Lower lobe of right lung (tissue), 2 donors: ENCODE measurements at places on chromosomes 7 and 10. TPM values are rescaled to one million over a fixed set of nuclear protein-coding genes. Genes with fewer than 3 reads are reported as not detected.

Gene MARVELD1
- 36.5 TPM for total RNA-seq

DNA sequence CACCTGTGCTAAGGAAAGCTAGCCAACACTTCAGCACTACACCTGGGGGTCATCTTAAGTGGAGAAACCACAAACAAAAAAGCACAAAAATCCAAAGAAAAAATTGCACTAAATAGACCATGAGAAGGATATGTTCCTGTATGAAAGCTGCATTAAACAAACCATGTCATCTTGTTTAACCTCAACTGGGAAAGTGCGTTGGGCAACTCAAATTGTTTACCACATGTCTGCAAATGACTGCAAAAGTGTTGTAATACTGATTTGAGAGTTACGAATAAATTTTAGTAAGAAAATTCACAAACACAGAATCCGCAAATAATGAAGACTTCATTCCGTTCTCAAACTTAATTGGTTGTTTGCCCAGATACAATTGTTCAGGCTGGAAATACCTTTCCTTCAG is 111.9 kb upstream of the EGFR start:
- no peak for DNase-seq

DNA sequence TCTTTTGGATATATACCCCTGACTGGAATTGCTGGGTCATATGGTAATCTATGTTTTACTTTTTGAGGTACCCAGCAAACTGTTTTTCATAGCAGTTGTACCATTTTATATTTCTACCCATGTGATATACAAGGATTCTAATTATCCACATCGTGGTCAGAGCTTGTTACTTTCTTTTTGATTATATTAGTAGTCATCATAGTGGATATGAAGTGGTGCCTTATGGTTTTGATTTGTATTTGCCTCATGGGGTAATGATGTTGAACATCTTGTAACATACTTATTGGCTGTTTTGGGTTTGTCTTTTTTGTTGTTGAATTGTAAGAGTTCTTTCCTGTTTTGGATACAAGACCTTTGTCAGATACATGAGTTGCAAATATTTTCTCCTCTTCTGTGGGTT is 51.7 kb downstream of the MAPK8 start:
- no peak for DNase-seq

Gene TFPI2
- total RNA-seq: 1.9 TPM

DNA sequence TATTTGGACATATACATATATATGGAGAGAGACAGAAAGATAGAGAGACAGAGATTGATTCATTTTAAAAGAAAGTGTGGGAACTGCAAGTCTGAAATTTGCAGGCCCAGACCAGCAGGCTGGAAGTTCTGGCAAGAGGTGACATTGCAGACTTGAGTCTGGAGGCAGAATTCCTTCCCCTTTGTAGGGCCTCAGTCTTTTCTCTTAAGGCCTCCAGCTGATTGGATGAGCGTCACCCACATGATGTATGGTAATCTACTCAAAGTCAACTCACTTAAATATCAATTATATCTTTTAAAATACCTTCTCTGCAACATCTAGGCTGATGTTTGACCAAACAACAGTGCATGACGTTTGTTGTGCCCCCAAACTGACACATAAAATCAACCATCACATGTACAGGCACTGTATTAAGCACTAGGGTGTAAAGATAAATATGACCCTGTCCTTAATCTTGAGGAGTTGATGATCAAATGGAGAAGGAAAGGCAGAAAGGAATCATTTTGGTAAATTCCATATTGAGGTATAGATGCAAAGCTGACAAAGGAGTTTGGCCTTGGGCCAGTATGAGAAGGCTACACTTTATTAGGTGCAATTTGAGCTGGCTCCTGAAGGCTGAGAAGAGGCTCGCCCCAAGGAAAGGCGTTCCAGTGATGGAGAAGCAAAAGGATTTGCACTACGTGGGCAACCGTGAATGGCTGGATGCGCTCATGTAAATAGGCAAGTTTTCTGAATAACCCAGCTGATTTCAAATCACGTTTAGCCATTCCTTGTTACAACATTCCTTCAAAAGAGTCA is 52.6 kb downstream of the BPGM start:
- no peak for DNase-seq

DNA sequence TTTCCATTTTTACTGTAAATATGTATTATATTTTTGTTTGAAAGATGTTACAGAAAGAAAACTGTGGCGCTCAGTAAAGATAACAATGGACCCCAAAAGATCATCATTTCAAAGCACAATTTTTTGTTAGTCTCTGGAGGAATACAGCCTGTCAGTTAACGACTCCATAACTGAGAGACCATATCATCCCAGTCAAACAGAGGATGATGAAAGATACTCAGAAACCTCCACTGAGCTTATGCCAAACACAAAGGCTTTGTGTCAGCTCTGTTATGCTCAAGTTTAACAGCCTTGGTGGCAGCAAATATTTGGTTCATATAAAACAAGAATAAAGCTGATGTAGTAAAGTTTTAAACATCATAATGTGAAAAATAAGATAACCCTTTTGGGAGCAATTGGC is 345.1 kb downstream of the NXPH1 start:
- DNase-seq: no peak
